ENCODE measurements at places on chromosomes 12 and 14.

DNA sequence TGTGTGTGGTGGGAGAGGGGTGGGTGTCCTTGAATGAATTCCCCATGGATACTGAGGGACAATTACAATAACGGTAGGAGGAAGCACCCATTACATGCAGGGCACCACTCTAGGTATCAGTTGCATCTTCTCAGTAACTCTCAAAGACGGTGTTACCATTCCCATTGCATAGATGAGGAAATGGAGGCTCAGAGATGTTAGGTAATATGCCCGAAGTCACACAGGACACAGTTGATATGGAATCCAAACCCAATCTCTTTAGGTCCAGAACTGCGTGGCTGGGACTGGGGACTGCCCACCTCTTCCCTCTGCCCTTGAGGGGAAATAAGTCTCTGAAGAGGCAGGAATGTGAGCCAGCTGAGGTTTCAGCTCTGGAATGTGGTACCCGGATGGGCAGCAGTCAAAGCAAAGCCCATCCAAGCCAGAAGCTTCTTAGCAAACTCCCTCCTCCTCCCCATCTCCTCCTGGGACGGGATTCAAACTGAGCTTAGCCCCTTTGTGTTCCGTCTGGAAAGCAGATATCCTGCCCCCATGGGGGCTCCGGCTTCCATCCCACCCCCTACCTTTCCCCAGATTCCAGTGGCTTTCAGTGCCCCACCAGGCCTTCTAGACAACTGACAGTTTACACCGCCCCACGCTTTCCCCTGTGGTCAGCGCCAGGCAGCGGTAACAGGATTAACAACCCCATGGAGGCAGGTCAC lies 187.5 kb downstream of the RBM19 start:
- DNase-seq, result no peak

DNA sequence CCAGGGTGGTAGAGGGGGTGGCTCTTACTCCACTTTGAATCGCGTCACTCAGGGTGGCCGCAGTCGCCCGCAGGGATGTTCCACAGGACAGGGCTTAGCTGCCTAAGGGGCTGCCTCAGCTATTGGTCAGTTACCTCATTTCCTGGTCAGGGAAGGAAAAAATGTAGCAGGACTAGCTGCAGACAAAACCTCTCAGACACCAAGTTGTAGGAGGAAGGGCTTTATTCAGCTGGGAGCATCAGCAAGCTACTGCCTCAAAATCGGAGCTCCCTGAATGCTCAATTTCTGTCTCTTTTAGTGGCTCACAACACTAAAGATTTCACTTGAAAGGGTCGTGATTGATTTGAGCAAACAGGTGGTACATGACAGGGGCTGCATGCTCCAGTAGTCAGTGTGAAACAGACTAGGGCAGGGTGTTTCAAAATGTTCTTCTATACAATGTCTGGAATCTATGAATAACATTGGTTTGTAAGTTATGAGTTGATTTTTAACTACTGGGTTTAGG lies 6.4 kb upstream of the CLEC6A start:
- no peak for DNase-seq

GRCh38 chr14:65224799-65225198 lies 122.5 kb upstream of the MAX start:
- no peak for DNase-seq

GRCh38 chr12:73136386-73136785 lies 864.2 kb downstream of the TRHDE start:
- DNase-seq, result no peak

GRCh38 chr14:74673768-74674167 lies 39.1 kb downstream of the AREL1 start:
- DNase-seq, result no peak

- no peak for DNase-seq
These were observed 39.4 kb downstream of the FAM222A start for GRCh38 chr12:109753054-109753401.

DNA sequence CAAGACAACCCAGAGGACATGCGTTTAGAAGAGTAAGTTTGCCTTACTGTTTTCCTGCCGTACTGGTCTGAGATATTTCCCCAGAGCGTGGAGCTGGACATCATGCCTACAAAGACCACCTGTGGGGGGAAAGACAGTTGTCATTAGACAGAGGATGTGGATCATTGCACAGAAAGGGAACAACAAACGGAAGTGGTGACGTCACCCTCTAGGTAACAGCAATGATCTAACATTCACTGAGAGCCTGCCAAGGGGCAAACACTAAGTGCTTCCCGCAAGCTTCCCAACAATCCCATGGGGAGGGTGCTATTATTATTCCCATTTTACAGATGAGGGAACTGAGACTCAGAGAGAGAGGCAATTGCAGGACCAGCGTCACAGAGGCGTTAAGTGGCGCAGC lies 48.5 kb downstream of the SVOP start:
- no peak for DNase-seq

DNA sequence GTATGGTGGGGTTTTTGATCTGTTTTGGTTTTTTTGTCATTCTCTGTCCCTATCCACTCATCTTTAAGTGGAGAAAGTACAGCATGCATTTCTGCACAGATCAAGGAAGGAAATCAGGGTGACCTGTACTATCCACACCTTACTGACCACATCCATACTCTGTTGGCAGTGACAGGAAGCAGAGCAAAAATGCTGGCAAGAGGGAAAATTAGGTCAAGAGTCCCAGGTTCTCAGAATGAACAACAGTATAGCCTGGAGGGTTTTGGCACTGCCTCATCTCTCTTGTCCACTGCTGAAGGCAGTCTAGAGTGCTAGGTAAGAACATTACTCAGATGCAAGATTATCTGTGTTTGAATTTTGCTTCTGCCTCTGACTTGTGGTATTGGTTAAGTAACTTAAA lies 70.7 kb downstream of the TAOK3 start:
- DNase-seq, result no peak

- DNase-seq, result no peak
These were observed 430.0 kb downstream of the CCDC91 start for GRCh38 chr12:28620281-28620680.

- DNase-seq, result no peak
These were observed 109.4 kb downstream of the SLC15A5 start for GRCh38 chr12:16168078-16168477.

GRCh38 chr14:53882684-53883083 lies 73.9 kb downstream of the BMP4 start:
- no peak for DNase-seq

GRCh38 chr14:31292937-31293616 lies 85.5 kb upstream of the HECTD1 start:
- DNase-seq, result no peak

DNA sequence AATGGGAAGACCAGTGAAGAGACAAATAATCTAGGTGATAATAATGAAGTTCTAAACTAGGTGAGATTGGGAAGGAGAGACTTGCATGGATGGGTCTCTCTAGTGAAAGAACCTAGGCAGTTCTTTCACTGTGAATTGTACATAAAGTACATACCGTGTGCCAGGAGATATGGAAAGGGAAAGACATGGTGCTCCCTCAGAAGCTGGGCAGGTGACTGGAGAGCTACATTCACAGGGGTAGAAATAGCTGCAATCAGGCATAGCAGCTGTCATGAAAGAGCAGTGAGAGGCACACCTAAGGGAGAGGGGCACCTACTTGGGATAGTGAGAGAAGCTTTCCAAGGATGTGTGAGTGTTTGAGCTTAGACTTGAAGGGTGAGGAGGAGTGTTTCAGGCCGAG lies 9.3 kb downstream of the STK38L start:
- no peak for DNase-seq

- no peak for DNase-seq
These were observed 671.3 kb upstream of the TBX3 start for GRCh38 chr12:115355301-115355700.

GRCh38 chr12:174124-174523 lies 39.8 kb downstream of the SLC6A12 start:
- DNase-seq, result no peak

DNA sequence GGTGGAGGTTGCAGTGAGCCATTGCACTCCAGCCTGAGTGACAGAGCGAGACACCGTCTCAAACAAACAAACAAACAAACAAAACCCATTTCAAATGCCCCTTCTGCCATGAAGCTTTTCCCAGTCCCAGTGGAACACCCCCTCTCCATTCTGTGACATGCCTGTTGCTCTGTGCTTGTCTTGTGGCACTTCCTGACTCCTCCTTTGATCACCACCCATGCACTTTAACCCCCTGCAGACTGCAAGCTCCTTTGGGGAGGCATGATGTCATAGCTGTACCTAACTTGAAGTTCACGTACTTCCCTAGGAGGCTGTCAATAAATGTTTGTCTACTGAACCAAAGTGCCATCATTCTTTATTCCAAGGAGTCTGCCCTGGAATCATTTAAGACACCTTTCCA lies 64.7 kb downstream of the TMCC3 start:
- DNase-seq, result no peak

DNA sequence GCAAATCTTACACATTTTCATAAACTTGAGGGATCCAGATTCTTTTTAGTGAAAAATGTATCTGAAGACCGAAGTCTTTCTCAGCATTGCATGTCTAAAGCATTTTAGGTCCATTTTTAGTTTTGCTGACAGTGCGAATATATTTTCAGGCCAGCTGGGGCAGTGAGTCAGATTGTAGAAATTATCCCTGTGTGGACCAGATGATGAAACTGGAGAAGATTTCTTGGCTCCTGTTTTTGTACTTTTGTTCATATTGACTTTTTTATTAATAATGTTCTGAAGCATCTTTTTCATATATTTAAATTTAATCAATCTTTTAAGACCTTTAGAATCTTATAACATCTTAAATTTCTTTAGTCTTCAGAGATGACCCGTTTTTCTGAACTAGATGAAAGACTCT lies 173.1 kb downstream of the FLRT2 start:
- DNase-seq, result no peak

DNA sequence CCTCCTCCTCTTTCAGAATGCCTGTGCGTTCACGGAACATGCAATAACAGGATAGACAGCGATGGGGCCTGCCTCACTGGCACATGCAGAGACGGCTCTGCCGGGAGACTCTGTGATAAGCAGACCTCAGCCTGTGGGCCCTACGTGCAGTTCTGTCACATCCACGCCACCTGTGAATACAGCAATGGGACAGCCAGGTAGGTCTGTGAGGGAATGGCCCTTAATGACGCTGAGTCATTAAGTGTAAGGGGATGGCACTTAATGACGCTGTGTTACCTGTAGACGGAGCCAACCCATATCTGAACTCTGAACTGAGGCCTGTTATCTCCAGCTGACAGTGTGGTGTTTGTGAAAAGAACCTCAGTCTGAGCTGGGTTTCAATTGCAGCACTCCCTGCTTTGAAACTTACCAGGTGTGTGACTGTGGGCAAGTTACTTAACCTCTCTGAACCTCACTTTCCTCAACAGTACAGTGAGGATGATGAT lies 86.9 kb downstream of the STAB2 start:
- no peak for DNase-seq

- DNase-seq, result no peak
These were observed 248.0 kb upstream of the PDE3A start for GRCh38 chr12:20120403-20120725.

GRCh38 chr14:102279688-102280348 lies 25.1 kb downstream of the MOK start:
- DNase-seq, result no peak

DNA sequence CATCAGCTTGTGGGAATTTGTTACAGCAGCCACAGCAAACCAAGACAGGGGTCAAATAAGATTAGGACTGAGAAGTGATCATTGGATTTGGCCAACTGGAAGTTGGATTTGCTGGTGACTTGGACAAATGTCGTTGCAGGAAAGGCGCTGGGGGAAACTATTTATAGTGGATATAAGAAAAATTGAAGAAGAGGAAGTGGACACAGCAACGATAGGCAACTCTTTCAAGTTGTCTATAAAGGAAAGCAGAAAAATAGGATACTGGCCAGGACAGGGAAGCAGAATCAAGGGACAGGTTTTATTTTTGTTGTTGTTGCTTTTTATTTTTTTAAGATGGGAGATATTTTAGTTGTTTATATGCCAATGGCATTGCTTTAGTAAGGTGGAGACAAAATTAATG lies 56.2 kb upstream of the RTRAF start:
- no peak for DNase-seq

DNA sequence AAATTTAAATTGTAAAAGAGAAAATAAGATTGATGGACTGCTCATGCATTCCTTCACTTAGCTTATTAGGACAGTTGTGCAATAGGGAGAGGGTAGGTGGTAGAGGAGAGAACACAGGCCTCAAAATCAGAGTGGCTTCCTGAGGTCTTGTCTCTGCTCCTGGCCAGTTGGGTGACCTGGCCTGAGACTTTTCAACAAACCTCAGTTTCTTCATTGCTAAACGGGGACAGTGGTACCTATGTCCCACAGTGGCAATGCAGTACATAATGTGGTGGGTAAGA lies 2.6 kb downstream of the MAP3K12 start:
- no peak for DNase-seq

- no peak for DNase-seq
These were observed 151.7 kb upstream of the DDHD1 start for GRCh38 chr14:53304726-53305381.

DNA sequence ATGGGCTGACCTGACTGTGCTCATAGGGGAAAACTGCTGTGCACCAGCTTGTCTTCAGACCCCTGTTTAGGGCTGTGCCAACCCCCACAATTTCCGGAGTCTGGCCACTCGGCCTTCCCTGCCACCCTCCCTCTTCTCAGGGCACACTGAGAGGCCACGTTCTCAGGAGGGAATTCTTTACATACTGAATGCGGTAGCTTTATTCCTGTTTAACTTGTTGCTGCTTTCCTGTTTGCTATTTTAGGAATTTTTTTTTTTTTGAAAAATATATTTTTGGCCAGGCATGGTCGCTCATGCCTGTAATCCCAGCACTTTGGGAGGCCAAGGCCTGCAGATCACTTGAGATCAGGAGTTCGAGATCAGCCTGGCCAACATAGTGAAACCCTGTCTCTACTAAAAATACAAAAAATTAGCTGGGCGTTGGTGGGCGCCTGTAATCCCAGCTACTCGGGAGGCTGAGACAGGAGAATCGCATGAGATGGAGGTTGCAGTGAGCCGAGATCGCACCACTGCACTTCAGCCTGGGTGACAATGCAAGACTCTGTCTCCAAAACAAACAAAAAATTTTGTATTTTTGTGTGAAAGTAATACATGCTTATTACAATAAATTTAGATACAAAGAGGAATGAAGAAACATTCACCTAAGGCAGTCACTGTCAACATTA lies 39.5 kb downstream of the TPCN1 start:
- no peak for DNase-seq

DNA sequence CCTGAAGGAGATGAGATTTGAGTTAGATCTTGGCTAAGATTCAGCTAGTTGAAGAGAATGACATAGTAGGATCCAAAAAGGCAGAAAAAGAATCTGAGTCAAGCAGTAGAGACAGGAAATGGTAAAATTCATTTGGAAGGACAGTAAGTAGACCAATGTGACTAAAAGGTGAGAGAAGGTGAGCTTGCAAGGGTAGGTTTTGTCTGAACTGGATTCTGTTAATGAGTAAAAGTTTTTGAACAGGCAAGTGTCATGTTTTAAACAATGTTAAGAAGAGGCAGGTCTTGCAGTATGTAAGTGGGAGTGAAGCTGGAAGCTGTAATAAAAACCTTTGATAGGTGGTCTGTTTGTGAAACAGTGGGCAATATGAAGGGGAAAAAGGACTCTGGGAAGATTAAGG lies 58.6 kb downstream of the ACSS3 start:
- no peak for DNase-seq

GRCh38 chr12:12481631-12482030 lies 81.0 kb downstream of the DUSP16 start:
- no peak for DNase-seq
